Skin of body (tissue), 3 donors: ENCODE measurements at places on chromosomes 7 and 10. TPM values are rescaled to one million over a fixed set of nuclear protein-coding genes. Genes with fewer than 3 reads are reported as not detected.
A peak's percentile ranks its signal among the peaks of the same experiment; 100 is the strongest.

GRCh38 chr7:137670222-137671064 is 176.3 kb downstream of the DGKI start:
- DNase-seq = no peak

DNA sequence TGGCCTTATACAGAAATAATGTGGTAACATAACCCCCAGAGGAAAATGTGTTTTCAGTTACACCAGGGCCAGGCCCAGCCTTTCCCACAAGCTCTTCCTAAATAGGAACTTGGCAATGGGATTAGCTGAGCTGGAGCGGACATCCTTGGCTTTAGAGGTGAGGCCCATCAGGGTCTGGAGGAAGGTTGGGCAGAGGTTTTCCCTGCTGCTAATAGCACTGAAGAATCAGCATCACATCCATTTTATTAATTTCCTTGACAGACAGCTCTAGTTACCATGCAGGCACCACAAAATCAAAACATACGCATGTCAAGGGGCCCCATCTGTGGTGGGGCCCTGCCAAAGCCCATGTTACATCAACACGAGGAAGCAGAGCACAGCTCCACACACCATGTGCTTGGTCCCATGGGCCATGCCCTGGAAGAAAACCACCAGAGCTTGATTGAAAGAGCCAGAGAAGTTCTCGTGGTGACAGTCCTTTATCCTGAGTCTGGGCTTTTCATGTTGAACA is 566.6 kb downstream of the KCNMA1 start:
- DNase-seq = peak; percentile 98

GRCh38 chr10:52316500-52316899 is 2.4 kb downstream of the DKK1 start:
- no peak for DNase-seq

GRCh38 chr10:88866454-88866853 is 13.6 kb upstream of the STAMBPL1 start:
- DNase-seq = no peak

Gene C7orf57
- 0.10 TPM for total RNA-seq

- DNase-seq = no peak
Observed at GRCh38 chr10:77926566-77927401, at the start of gene DLG5. Gene DLG5 (minus strand): TSS chr10:77926755. CDS start chr10:77926520, 235 bp downstream.

Gene FAM53B
- 16.3 TPM for total RNA-seq

Gene PCLO
- total RNA-seq = 3.8 TPM

- DNase-seq = peak; percentile 81
Observed at GRCh38 chr7:36062154-36062815, 90.8 kb upstream of the EEPD1 start.

DNA sequence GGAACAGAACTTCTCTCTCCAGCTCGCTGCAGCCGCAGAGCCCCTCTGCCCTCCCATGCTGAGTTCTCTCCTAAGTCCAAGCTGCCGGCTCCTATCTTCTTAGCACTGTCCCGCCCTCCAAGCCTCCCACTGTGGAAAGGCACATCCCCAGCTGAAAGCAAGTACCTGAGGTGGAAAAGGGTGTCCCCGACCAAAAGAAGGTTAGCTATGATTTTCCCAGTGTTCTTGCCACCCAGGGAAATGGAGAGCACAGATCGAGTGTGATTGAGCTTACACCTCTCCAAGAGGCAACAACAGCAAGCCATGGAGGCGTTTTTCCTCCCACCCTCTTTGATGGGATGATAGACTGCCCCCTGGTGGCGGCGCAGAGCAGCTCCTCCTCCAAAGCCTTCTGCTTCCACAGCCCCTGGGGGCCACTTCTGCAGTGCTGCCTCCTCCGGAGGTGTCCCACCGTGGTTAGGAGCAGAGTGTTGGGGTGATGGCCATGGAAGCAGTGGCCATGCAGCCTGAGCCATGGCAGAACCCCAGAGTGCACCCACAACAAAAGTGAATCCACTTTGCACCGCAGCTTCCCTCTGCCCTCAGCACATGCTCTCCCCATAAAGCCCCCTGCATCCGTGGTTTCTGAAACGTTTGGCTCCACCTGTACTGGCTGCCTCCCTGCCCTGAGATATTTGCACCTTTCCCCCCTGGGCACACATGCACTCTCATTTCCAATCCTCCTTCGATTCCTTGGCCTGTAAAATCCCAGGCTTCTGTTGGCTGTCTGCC is 143.1 kb upstream of the STK17A start:
- no peak for DNase-seq

Gene CNNM1
- total RNA-seq = 0.20 TPM

DNA sequence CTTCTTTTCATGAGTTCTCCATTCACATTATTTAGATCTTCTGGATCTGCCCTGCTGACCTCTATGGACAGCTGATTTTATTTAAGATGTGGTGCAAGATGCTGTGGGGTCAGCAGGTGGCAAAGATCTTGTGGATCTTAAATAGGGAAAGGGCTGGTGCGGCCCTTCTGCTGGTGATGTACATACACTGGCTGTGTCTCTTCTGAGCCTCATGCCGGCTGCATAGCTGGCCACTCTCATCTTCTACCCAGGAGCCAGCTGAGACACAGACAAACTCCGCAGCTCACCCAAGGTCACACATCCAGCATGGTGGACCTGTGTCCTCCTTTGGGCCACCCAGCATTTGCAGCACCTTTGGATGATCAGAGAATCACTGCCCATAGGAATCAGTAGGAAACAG is 9.7 kb downstream of the RBP3 start:
- no peak for DNase-seq

DNA sequence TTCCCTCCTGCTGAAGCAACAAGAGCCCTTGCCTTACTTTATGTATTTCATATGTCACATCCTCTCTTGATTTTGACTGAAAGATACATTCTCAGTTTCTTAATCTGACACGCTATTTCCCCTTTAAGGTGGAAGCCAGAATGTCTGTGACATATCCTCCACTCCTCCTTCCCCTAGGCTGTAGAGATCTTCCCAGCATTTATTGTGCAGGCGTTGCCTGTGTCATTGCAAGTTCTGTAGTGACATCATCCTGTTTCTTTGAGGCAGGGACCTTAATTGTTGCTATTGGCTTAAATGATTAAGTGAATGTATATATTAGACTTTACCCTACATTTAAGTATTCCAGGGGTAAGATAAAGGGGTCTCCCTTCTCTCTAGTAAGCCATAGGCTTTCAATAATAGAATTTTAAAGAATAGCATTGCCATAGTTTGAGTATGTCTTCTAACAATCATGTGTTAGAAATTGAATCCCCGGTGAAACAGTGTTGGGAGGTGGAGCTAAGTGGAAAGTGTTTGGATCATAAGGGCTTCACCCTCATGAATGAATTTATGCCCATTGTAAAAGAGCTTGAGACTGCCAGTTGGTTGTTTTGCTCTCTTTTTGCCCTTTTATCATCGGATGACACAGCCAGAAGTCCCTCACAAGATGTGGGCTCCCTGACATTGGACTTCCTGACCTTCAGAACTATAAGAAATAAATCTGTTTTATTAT is 189.5 kb upstream of the CDC14C start:
- DNase-seq = no peak

DNA sequence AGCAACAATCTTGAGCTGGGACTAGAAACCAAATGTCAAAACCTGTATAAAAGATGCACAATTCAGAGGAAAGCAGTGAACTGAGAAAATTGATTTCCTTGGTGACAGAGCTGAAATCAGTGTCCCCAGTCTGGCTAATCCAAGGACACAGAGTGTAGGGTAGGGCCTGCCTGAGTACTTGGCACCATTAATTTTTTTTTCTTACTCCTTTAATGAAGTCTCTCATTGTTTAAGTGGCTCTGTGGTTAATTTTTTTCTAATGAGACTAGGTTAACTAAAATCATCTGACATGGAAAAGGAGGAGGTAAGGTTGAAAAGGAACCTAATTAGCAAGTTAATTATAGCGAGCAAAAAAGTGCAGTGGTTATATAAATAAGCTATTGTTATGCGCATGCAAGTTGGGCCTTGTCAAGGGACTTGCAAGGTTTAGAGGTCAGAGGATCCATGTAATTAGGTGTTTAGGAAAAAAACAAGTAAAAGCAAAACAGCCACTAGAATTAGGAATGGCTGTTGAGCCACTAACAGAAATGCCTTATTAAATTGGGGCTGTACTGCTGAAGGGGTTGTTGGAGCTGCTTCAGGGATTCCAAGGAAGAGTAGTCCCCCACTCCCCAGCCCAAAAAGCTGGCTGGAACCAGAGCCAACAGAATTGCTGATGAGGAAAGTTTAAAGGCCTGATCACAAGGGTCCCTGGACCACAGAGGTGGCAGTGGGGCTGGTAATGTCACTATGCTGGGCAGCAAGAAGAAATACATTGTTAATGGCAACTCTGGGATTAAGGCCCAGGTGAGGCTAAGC is 58.9 kb upstream of the STRIP2 start:
- DNase-seq = no peak

DNA sequence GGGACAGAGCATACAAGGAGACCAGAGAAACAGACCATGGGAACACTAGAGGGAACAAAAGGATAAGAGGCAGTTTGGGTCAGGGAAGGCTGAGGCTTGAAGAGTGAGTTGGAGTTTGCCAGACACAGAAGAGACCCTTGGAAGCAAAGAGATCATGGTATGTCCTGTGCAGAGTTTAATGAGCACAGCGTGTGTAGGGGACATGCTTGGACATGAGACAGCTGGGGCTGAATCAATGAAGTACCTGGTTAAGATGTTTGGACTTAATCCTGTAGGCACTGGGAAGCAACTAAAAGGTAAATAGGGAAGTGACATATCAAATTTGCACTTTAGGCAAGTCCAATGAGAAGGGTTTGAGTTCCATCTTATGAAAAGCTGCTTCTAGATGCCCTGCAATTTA is 79.6 kb downstream of the KIAA1217 start:
- DNase-seq = no peak

GRCh38 chr10:10313149-10313835 is 704.4 kb upstream of the CELF2 start:
- DNase-seq = no peak

DNA sequence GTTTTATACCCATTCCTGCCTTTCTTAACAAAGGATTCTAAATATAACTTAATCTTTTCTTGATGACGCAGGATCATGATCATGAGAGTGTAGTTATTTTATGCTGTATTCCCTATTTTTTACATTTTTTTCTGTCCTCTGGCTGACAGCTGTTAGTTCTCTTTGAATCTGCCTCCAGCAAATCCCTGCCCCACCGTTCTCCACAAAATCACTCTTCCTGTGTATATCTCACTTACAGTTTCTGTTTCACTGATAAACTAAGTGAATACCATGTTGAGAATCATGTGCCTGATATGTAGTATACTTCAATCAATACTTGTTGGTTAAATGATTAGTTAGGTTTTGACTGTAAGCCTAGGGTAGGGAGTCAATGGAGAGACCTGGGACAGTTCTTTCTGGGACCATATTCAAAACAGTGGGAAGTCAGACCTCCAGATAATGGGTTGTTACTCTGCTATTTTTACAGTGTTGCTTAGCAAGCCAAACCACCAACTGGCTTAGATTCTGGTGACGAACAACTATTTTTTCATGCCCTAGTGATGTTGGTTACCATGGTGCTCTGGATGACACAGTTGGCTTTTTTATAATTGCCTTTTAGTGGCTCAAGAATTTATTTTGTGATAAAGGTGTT is 12.8 kb downstream of the CNNM1 start:
- DNase-seq = no peak

DNA sequence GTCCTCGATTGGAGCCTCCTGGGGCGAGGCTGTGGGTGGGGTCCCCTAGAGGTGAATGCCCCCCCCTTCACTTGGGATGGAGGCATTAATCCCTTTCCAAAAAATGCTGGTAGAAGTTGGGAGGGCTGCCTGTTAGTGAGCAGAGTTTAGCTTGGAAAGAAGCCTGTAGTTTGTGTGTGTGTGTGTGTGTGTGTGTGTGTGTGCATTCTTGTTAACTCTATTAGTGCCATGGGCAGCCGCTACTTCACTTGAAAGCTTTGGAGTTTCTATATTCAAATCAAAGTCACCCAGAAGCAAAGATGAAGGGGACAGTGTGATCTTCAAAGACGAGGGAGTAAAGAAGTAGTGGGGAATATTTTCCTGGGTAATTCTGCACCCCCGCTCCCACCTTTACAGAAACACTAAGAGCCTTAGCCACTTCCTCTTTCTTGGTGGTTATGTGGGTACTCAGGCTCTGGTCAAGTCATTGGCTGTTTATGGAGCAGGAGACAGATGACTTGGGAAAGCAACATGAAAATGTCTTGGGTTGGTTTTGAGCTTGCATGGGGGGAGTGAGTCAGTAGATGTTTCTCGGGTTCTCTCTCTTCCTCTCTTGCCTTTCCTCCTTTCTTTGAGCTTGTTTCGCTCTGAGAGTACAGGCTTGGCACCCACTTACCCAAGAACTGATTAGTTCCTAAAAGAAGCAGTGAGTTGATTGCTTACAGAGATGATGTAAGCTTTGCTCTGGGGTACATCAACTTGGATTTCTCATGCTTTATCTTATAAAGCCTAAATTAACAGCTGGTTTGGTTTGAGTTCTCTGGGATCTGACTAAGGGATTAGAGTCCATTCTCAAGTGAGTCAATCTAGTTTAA is 35.9 kb downstream of the TCF7L2 start:
- no peak for DNase-seq

DNA sequence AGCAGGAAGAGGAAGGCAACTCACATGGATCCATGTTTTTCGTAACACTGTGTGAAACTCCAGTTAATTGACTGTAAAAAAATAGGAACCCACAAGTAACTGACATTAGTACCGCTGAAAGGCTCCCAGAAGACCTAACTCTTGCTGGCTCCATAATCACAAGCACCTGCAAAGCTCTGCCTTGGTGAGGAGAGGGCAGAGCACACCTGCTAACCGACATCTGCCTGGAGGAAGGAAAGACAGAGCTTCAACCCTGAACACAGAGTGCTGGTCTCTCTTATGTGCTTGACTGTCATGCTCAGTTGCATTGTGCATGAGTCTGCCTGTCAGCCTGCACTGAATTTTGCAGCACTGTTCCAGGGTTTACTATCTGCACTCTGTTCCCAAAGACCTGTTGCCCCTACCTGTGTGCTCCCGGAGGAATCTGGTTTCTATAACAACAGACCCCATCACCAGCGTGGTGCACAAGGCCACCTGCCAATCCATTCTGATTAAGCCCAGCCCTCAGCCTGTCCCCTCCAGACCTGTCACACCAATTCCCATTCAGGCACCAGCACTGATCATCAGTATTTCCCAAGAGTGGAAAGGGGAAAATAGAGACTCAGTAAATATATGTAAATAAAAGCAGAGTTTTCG is 63.1 kb upstream of the ANKRD1 start:
- no peak for DNase-seq
